ENCODE measurements at places on chromosomes 3 and 15. TPM values are rescaled to one million over a fixed set of nuclear protein-coding genes. Genes with fewer than 3 reads are reported as not detected.

SPG11 gene
- 55.0 TPM for total RNA-seq

CASR gene
- total RNA-seq, result not detected

BCHE gene
- 1.5 TPM for total RNA-seq

ANKRD63 gene
- total RNA-seq, result 0.72 TPM

TMCO5A gene
- not detected for total RNA-seq

RASGRF1 gene
- 0.59 TPM for total RNA-seq

ROBO2 gene
- total RNA-seq, result 1.3 TPM

GOLGA8Q gene
- total RNA-seq, result 1.1 TPM

- peak; percentile 36 for DNase-seq
Measured at GRCh38 chr3:151156618-151157216, 46.3 kb downstream of the GPR171 start.

DNA sequence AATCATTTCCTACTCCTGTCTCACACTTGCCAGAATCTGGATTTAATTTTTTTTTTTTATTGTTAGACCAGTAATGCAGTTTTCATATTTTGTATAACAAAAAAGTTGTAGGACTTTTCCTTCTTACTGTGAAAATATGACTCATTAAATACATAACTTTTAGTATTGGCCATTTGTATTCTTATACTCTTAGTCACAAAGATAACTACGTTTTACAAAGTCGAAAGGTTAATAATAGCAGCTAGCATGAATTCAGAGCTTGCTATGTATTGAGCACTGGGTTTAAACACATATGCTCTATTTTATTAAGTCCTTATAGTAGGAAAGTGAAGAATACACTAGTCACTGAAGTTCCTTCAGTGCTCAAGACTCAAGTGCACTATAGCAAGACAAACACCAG lies 43.1 kb downstream of the LRRN1 start:
- DNase-seq, result no peak

GRCh38 chr3:173920386-173920785 lies 522.8 kb downstream of the NLGN1 start:
- no peak for DNase-seq

DNA sequence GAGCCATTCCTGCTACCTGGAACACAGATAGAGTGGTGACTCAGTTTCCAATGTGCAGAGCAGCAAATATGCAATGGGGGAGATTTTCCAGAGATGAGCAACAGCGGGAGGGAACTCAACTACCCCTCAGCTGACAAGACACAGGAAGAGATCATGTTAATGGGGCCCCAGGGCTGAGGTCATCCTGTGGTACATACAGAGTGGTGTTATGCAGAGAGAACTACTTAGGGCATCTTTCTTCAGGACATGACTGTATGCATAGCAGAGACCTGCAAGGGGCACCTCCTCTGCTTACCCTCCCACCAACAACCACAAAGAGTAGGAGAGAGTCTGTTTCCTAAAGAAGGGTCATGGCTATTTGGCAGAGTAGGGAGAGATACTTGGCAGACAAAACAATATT lies 6.8 kb upstream of the TBC1D5 start:
- no peak for DNase-seq

DNA sequence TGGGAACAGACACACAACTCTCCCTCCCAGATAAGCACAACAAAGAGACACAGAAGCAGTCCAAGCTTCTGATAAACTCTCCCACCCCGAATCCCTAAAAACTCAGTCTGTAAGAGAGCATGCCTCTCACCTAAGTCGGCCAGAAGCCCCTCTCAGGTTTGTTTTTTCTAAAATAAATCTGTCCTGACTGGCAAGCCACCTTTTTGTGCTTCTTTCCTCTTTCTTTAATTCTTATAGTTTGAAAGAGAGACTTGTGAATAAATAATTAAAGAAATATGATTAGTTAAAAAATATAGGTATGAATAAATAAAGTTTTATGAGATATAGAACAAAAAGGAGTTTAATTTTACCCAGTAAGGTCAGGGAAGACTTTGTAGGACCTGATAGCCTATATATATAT lies 329.0 kb upstream of the SLCO3A1 start:
- DNase-seq, result no peak

DNA sequence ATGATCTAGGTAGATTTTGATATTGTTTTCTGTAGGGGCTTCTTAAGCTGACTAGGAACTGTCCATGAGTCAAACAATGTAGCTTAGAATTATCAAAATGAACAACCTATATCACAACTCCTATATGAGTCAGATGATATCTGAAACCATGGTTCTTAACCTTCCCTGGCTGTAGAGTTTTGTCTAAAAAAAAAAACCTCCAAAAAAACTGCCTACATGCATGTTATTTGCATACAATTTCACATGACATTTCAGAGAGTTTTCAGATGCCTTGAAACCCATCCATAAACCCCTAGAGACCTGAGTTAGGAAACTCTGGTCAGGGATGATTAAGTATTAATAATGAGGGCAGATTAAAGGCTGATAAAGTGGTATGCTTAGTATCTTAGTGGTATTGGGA lies 157.0 kb downstream of the CHST2 start:
- no peak for DNase-seq

DNA sequence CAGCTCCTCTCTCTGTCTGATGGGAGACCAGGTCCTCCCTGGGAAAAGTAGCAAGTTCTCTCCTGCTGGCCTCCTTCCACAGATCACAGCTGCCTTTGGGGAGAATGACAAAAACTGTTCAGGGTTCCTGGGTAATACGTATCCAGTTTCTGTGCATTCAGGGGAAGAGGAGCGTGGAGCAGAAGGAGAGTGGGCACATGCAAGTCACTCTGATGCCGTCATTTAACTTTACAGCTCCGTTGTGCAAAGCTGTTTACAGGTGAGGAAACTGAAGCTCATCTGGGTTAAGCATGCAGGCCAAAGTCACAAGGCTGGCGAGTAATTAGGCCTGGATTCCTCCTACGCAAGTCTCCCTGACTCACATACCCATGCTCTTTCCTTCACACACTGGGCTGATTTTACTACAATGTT lies 7.5 kb upstream of the TM4SF1 start:
- no peak for DNase-seq

DNA sequence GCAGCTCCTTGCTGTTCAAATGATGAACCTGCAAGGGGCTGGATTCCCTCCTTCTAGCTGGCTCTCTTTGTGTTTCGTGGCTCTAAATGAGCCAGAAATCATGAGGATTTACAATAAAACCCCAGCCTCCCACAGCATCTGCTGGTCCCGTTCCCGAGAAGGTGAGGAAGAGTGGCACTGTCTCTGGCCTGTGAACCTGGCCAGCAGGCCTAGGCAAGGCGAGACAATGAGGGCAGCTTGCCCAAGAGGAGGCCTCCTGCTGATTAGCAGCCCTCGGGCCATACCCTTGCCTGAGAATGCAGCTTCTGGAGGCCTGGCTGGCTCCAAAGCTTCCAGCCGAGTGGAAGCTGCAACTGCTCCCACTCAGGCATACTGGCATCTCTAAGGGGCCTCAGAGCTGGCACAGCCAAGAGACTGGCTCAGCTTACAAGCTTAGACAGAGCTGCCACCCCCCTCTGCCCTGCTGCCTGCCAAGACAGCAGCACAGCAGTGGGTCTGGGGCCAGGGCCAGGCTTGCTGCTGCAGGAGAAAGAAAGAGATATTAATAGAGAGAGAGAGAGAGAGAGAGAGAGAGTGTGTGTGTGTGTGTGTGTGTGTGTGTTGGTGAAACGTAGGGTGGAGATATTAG lies 76.5 kb downstream of the HMG20A start:
- DNase-seq, result no peak

GRCh38 chr3:128971421-128972100 lies 22.3 kb downstream of the CFAP92 start:
- DNase-seq, result no peak

- DNase-seq, result peak; percentile 77
Measured at GRCh38 chr3:152258448-152259393, 10.0 kb upstream of the MBNL1 start.

DNA sequence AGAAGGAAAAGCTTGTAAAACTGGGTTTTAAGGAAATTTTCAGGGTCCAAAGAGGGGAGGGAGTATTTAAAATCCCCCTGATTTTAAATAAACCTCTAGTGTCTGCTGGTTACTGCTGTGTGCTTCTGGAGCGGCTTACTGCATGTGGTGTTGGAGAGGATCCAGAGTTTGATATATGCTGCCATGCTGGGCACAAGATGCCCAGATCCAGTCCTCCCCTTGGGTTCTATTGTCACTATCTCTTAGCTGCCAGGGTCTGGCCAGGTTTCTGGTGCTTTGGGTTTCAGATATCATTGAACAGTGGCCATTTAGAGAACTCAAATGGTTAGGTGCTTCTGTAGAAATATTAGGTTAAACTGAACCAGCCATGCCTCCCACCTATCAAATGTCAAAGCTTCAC lies 27.5 kb downstream of the MINAR1 start:
- no peak for DNase-seq

- DNase-seq, result no peak
Measured at GRCh38 chr3:66052721-66053549, 14.2 kb upstream of the MAGI1 start.

DNA sequence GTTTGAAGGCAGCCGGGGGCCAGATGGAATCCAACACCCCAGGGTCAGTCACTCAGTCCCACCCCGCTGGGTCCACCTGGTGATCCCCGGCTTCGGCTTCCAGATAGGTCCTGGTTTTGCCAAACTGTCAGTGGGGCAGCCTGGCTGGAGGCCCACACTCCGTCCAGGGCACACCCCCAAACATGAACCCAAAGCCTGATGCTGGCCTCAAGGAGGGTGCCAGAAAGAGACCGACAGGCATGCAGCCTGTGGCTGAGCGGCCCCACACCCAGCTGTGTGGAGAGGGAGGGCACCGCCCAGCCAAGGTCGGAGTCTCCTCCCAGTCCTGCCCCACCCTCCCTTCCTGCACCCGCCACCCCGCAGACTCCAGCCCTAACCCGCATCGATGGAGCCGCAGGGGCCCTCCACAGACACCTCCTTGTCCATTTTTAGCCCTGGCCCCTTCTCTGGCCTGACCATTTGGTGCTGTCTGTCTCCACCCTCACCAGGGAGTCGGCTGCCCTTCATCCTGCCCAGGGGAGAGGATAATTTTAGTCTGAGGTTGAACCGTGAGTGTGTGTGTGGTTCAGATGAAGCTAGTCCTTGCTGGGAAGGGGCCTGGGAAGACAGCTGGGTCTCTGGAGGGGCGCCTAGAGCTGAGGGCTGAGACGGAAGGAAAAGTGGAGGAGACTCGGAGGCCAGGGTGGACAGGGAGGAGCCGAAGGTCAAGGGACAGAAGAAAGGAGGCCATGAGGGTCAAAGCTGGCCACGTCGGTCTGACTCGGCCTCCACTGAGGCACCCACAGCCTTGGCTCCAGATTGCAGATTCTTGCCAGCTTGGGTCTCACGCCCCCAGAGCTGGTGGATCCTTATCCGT lies 23.1 kb downstream of the TNK2 start:
- DNase-seq, result no peak

GRCh38 chr15:69610277-69610676 lies 157.7 kb downstream of the RPLP1 start:
- no peak for DNase-seq

DNA sequence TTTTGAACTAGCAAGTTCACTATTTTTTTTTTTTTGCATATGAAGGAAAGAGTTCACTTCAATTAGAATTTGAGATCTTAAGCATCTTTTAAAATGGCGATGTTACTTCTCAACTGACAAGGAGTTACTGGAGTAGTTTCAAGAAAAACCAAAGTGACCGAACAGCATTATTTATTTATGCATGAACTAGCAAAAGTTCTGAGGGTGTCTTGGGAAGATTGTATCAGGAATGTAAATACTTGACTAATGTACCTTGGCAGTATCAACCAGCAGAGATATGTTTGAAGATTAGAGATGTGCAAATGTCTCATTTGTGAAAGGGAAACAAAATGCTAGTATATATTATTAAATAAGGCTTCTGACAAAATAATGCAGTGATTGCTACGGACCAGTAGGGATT lies 203.9 kb downstream of the KBTBD8 start:
- no peak for DNase-seq

GRCh38 chr15:67089217-67090193 lies 24.1 kb downstream of the SMAD3 start:
- no peak for DNase-seq

GRCh38 chr3:101851072-101851770 lies 1.9 kb downstream of the NFKBIZ start:
- no peak for DNase-seq
